Activated CD4-positive, alpha-beta memory T cell treated with anti-CD3 and anti-CD28 coated beads, Interleukin-2, amount 10 ng/mL, durations not matched to agents 7 days and 5 days (primary cell): ENCODE measurements at places on chromosomes 6 and 20. TPM values are rescaled to one million over a fixed set of nuclear protein-coding genes. Genes with fewer than 3 reads are reported as not detected.

- no peak for DNase-seq
Observed at GRCh38 chr20:50587291-50587961, 77.2 kb downstream of the PTPN1 start.

GRCh38 chr6:105797983-105798453, 288.1 kb upstream of the PRDM1 start:
- DNase-seq = no peak

- DNase-seq = no peak
Observed at GRCh38 chr6:38775870-38776269, 60.8 kb downstream of the DNAH8 start.

GRCh38 chr20:62588458-62589149, 53.7 kb upstream of the SLCO4A1 start:
- no peak for DNase-seq

- DNase-seq = no peak
Observed at GRCh38 chr20:64232794-64233193, 22.8 kb upstream of the PCMTD2 start.

DNA sequence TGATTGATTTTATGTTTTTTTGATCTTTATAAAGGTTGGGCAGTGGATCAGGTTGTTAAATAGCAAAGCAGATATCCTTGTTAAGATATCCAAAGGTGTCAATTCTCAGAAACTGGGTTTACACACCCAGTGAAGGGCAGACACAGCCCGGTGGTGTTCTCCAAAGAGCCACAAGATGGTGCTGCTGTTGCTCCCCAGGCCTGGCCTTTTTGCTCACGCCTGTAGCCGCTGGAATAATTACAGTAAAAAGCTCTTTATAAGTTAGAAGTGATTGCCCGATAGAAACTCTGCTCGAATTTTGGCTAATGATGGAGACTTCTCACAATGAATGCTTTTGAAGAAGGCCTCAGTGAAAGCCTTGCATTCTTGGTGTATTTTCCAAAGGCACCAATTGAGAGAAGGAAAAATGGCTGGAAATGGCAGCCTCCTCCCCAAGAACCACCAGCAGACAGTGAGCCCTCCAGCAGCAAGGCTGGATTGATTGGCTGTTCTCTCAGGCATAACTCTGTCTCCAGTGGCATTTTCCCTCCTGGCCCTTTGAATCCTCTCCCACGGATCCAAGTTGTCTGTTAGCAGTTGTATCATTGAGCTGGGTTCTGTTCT, 120.5 kb upstream of the CHD6 start:
- DNase-seq = peak; percentile 45

DNA sequence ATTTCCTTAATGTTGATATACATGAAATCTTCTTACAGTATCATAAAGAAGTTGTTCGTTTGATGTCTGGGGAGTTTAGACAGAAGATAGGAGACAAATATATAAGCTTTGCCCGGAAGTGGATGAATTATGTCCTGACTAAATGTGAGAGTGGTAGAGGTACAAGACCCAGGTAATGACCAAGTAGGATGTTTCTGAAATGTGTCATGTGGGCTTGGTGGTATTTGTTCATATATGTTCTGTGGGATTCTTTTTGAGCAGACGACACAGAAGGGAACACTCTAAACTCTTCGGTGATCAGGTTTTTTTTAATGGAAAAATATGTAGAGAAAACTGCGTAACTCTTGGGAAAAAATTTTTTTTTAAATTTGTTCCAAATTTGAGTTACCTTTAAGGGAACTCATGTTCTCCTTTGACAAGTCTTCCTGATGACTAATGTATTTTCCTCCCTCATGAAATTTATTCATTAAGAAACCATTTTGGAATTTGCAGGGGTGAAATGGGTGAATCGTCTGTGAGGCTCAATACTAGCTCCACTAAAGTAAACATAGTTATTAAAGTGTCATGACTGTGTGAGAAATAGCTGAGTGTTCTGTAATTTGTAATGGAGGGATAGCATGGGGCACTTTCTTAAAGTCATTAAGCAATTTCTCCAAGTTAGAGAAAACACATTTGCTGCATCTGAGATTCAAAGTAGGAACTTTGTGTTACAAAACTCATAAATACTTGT, 100.6 kb downstream of the MAP3K4 start:
- DNase-seq = no peak

- DNase-seq = no peak
Observed at GRCh38 chr6:37373822-37374471, 20.2 kb downstream of the RNF8 start.

DNA sequence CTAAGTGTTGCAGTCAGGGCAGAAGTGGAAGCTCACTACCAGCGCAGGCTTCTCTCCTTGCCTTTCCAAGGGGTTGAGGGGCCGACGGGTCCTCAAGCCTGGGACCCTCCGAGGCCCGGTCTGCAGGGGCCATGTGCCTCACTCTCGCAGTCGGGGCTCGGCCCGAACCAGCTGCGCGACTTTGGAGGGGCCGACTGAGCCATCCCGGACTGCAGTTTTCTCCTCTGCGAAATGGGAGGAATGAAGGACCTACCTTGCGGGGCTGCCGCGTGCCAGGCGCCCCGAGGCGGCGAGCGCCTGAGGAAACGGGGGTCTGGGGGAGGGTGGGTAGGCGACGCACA, 5.6 kb downstream of the LZTS3 start:
- no peak for DNase-seq

GRCh38 chr20:37956107-37956585, 53.2 kb downstream of the VSTM2L start:
- DNase-seq = no peak

GRCh38 chr20:329851-330232, 4.5 kb downstream of the SOX12 start:
- no peak for DNase-seq

- DNase-seq = no peak
Observed at GRCh38 chr20:5835321-5835821, 85.2 kb downstream of the SHLD1 start.

- no peak for DNase-seq
Observed at GRCh38 chr6:20411544-20411943, 9.9 kb downstream of the E2F3 start.

DNA sequence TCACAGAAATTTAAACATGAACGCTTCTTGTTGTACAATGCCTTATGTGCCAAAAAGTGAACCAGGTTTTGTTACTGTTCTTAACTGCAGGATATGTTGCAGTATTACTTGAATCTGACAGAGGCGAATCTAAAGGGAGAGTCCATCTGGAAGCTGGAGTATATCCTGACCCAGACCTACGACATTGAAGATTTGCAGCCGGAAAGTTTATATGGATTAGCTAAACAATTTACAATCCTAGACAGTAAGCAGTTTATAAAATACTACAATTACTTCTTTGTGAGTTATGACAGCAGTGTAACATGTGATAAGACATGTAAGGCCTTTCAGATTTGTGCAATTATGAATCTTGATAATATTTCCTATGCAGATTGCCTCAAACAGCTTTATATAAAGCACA, 19.9 kb downstream of the SMPDL3A start:
- DNase-seq = no peak

GRCh38 chr6:39853604-39854003, 61.4 kb downstream of the DAAM2 start:
- DNase-seq = no peak

GRCh38 chr6:105087571-105088211, 92.1 kb downstream of the POPDC3 start:
- DNase-seq = peak; percentile 21

GRCh38 chr6:136749359-136749997, 42.8 kb downstream of the MAP3K5 start:
- no peak for DNase-seq

DNA sequence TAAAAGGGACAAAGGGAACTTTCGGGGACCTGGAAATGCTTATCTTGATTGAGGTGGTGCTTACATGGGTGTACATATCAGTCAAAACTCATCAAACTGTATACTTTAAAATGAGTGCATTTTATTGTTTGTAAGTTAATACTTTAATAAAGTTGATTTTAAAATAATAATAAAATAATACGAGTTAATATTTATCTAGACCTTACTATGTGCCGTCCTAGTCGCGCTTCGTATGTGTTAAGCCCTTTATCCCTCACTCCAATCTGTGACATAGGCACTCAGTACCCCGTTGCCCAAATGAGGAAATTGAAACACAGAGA, 47.5 kb downstream of the PDYN start:
- DNase-seq = no peak

DNA sequence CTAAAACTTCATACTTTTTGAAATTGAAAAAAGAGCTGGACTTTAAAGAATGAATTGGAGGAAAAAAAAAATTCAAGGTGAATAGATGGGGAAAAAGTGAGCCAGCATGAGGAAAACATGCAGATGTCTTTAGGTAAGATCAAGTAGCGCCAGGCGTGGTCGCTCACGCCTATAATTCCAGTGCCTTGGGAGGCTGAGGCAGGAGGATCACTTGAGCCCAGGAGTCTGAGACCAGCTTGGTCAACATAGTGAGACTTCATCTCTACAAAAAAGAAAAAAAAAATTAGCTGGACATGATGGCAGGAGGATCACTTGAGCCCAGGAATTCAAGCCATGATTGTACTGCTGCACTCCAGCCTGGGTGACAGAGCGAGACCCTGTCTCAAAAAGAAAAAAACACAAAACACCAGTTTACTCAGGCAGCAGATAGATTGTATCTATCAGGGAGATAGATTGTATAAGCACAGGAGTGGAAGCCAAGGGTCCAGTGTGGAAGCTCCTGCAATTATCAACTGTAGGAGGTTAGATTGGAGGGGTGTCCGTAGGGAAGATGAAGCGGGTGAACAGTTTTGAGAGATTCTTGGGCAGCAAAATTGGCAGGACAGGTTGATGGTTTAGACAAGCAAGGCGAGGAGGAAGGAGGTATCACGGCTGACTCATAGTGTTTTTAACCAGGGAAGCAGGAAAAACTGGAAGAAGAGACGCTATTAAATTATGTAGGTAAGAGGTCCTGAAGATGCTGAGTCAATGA, 97.6 kb upstream of the ZNF217 start:
- no peak for DNase-seq

- no peak for DNase-seq
Observed at GRCh38 chr6:145789443-145789842, 25.2 kb downstream of the FBXO30 start.

- no peak for DNase-seq
Observed at GRCh38 chr6:100035873-100036653, 42.0 kb upstream of the MCHR2 start.

- DNase-seq = no peak
Observed at GRCh38 chr20:52518735-52519134, 327.2 kb upstream of the ZFP64 start.

DNA sequence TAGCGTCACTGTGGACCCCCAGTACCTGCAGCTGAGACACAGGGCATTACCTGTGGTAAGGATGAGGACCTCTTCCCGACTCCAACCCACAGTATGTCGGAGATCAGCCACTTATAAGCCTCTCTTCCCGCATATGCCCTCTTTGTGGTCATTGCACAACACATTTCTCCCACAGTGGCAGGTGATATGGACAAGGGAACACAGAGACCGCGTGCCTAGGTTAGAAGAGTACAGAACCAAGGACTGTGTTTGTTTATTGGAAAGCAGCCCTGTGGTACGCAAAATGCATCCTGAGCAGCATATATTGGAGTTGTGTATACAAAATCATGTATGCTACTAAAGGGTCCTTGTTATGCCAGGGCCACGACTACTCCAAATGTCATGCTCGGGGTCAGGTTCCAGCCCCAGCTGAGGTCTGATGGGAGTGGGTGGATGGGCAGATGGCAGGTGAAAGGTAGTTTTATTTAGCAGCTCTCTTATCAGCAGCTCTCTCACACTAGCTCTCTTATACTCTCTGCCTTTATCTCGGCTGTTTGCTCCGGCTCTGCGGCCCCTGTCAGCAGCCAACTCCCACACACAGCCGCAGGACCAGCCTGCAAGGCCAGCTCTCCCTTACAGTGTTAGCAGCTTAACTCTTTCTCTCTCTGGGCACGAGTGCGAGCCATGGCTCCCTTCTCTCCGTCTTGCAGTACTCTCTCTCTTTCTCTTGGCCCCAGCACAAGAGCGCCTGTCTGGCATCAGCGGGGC, 569.0 kb downstream of the KIF16B start:
- no peak for DNase-seq

GRCh38 chr6:134994431-134994830, 44.5 kb upstream of the ALDH8A1 start:
- no peak for DNase-seq

- DNase-seq = no peak
Observed at GRCh38 chr6:37702314-37702713, 4.6 kb upstream of the MDGA1 start.

- no peak for DNase-seq
Observed at GRCh38 chr20:50312682-50313521, 122.3 kb downstream of the CEBPB start.

GRCh38 chr6:52718550-52718949, 44.7 kb downstream of the GSTA2 start:
- no peak for DNase-seq

GRCh38 chr6:147695819-147696218, 187.3 kb downstream of the SAMD5 start:
- no peak for DNase-seq

DNA sequence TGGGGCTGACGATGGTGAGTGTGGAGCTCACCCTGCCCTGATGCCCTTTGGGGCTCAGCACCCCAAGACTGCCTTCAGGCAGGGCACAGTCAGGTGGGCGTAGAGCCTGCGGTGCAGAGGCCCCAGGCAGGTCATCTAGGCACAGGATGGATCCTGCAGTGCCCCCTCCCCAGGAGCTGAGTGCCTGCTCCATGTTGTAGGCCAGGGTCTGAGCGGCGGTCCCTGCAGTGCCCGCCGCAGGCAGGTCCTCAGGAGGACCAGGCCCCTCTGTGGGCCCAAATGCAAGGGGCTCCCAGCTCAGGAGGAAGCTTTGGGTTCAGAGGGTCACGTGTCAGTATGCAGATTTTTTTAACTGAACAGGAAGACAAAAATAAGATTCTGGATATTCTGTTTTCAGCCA, 2.8 kb downstream of the MRGBP start:
- DNase-seq = no peak

The ALDH8A1 gene
- 0.85 TPM for total RNA-seq

The SYNE1 gene
- total RNA-seq = 86.8 TPM

The RBM24 gene
- total RNA-seq = not detected

The UST gene
- 0.93 TPM for total RNA-seq

The RAB32 gene
- total RNA-seq = 0.30 TPM

The IL17A gene
- total RNA-seq = 5.5 TPM

The LTB gene
- total RNA-seq = 1,194 TPM

The HMGN3 gene
- total RNA-seq = 44.4 TPM

The TPD52L1 gene
- not detected for total RNA-seq

The DEFB124 gene
- total RNA-seq = not detected

The ARMH2 gene
- total RNA-seq = 1.5 TPM

The JPH2 gene
- 0.05 TPM for total RNA-seq

The RIPPLY2 gene
- total RNA-seq = not detected

The SIRPD gene
- total RNA-seq = 0.15 TPM
